Esophagus muscularis mucosa (tissue), 4 donors: ENCODE measurements at places on chromosomes 1 and 21. TPM values are rescaled to one million over a fixed set of nuclear protein-coding genes. Genes with fewer than 3 reads are reported as not detected.

DNA sequence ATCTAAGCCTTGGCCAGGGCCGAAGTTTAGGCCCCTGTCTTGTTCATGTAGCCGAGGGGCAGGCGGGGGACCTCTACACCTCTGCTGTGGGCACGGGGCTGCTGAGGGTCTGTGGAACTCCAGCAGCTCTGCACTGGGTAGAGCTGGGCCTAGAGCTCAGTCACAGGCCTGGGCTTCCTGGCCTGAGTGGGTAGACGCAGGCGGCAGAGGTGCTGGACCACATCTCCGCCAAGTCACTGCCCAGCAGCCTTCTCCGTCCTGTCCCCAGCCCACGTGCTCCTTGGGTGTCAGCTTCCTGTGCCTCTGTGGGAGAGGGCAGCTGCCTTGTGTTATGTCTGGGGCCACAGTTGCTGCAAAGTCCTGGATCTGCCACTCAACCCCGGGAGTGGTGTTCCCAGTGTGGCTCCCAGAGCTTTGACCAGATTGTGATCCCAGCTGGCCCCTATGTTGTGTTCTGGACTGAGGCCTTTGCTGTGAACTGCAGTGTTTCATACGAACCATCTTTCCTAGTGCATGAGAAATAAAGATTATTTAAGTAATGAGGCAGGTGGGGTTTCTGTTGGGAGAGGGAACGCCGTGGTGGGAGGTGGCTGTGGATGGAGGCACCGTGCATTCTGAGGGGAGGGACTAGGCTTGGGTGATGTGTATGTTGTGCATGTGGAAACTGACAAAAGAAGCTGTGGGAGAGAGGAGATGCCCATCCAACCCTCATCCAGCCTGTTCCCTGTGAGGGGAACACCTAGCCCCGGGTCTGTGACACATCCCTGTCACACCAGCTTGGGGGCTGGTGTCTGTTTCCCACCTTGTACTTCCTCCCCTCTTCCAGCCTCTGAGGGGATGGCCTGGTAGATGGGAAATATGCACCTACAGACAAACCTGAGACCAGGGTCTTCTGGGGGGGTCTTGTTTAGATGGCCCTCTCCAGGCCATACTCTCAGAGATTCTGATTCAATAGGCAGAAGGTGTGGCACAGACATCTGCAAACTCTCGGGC, 12.2 kb downstream of the AMPD2 start:
- peak; percentile 89 for DNase-seq

DNA sequence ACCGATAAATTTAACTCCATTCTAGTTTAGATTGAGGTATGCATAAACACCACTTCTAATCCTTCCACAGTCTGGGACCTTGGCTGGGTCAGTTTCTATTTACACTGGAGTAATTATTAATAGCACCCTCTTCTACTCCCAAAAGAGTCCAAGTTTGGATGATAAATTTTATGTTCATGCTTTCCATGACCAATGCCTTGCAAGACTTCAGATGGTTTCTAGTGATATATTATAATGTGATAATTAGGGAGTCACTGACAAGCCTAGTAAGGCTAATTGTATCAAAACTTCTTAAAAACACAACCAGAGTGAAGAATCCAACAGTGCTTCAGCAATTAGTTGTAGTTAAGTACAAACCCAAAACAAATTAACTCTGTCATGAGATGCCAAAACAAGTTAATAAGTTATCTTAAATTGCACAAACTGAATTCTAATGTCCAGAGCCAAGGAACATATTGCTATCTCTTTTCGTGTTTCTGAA, 489.6 kb downstream of the TTLL7 start:
- no peak for DNase-seq

The COL16A1 gene
- total RNA-seq, result 47.8 TPM

The BCL10 gene
- 15.1 TPM for total RNA-seq

The COL8A2 gene
- 42.8 TPM for total RNA-seq

The SELE gene
- 1.7 TPM for total RNA-seq
